Jurkat, Clone E6-1 (cell line): ENCODE measurements at places on chromosomes 5 and 9.

- no peak for DNase-seq
These were observed 391.5 kb upstream of the SMC2 start for GRCh38 chr9:103702572-103702971.

DNA sequence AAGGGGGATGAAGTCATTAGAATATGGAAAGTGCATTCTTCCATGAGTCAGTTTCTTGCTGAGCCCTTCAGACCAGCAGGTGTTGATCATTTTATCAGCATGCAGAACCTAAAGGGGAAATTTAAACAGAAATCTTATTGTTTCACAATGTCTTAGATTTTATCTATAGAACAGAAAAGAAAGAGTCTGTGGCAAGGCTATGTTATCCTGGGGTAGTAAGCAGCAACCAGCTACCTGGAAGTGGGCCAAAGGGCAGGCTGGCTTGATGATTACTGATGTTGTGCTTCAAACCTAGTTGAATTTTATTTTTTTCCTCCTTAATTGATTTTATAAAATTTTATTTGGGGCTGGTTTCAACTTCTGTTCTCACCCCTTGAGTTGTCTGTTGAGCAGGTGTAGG, 101.5 kb downstream of the LRRC70 start:
- peak; percentile 45 for DNase-seq

DNA sequence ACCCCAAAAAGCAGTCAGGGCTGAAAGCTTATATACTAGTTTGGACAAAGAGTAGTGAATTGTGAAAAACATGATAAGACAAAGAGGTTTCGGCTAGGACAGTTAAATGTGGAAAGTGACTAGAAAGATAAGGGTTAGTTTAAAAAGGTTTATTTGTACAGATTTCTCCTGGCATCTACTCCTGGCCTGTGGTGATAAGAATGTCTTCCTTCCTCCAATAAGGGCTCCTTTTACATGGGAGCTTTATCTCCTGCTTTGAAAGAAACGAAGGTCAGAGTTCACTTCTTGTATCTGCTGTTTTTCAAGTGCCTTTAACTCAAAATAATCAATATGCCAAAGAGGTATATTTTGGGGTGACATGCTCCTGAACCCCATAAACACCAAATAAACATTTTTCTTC, 776.1 kb upstream of the COX7C start:
- DNase-seq: no peak

- no peak for DNase-seq
These were observed 996.1 kb upstream of the COX7C start for GRCh38 chr5:85621668-85622067.
